HFF-Myc (cell line): ENCODE measurements at places on chromosomes 4 and X.

- DNase-seq, result no peak
These were observed 295.9 kb upstream of the CASK start for GRCh38 chrX:42219231-42219630.

GRCh38 chr4:184066584-184067300, 150.9 kb downstream of the ENPP6 start:
- no peak for DNase-seq

DNA sequence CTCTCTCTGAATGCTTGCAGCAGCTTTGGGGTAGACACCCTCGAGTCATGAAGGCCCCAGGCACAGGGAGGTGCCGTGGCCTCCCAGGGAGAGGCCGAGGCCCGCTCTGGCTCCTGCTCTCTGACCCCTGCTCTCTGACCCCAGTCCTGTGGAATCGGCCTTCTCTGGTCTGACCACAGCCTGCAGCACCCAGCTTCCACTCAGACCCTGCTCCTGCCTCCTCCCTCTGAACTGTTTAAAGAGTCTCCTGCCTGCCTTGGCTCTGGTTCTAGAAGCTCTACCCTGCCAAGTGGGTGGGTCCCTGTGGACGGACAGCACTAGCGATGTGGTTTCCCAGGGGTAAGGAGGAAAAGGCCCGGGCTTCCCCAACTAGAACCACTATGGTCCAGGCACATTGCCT, 78.2 kb upstream of the TMEM150C start:
- DNase-seq, result no peak

GRCh38 chr4:146265950-146266490, 51.7 kb downstream of the REELD1 start:
- no peak for DNase-seq

- no peak for DNase-seq
These were observed 169.6 kb downstream of the GABRG1 start for GRCh38 chr4:45954276-45954675.

GRCh38 chrX:44291468-44292092, 51.9 kb downstream of the EFHC2 start:
- no peak for DNase-seq

- no peak for DNase-seq
These were observed 1.1 kb downstream of the SOWAHB start for GRCh38 chr4:76896614-76897535.

- no peak for DNase-seq
These were observed 275.8 kb downstream of the PTTG2 start for GRCh38 chr4:38236003-38236402.

GRCh38 chr4:117267317-117267716, 181.9 kb upstream of the TRAM1L1 start:
- DNase-seq, result no peak

- no peak for DNase-seq
These were observed 61.7 kb downstream of the NBDY start for GRCh38 chrX:56790778-56791177.
